Activated T-helper 1 cell treated with anti-CD3 and anti-CD28 coated beads, Interleukin-2, amount 50 U/mL, for 16 hours (primary cell): ENCODE measurements at places on chromosomes 1 and 21.

DNA sequence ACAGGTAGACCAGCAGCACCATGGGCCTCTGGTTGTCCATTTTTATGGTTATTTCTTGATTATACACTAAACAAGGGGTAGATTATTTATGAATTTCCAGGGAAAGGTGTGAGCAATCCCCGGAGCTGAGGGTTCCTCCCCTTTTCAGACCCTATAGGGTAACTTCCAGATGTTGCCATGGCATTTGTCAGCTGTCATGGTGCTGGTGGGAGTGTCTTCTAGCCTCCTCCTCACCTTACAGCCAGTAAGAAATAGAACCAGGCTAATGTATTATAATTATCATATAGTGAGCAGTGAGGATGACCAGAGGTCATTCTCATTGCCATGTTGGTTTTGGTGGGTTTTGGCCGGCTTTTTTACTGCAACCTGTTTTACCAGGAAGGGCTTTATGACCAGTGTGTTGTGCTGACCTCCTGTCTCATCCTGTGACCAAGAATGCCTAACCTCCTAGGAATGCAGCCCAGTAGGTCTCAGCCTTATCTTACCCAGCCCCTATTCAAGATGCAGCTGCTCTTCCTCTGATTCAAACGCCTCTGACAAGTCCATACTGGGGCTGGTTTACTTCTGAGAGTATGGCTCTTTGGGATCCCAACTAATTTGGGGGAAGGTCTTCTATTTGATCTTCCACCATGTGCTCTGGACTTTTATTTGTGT is 13.5 kb upstream of the TINAGL1 start:
- no peak for DNase-seq

DNA sequence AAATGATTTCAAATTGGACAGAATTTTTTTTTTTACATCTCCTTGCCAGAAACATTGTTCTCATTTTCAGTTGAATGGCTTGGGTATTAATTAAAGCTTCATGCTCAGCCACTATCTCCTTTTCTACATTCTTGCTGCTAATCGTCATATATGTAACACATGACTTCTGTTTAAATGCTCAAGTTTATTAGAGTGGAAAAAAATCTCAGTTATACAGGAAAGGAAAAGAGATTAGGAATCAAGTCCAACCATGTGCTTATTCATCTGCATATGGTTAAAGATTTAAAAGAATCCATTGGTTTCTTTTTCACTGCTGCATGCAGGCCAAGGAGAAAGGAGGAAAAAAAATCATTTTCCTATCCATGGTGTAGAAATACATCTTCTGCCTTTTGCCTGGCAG is 47.3 kb upstream of the CNN3 start:
- DNase-seq, result no peak

DNA sequence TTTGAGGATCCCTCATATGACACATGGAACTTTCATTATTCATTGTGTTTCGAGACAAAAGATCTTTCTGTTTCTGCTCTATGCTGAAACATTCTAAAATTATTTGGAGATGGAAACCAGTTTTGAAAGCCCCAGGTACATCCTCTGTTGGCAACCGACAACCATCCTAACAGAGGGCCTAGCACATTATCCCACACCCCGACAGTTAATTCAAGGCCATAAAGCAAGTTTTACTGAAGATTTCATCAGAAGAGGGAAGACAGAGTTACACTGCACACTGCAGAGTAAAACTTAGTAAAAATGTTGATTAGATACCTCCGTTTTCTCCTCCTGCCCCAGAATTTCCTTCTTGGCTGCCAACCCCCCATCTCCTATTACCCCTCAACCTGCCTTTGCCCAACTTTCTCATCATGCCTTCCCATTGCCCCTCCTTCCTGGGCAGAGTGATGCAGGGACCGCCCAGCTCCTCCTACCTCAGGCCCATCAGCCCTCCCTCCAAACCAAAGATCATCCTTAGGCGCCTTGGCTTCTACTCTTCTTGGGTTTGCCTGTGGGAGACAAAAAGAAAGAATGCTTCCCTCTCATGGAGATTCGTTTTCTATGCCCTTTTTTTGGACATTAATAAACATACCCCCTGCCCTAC is 52.9 kb upstream of the CITED4 start:
- DNase-seq, result no peak

- no peak for DNase-seq
Observed at GRCh38 chr1:43435146-43436145, 18.3 kb downstream of the HYI start.

- DNase-seq, result no peak
Observed at GRCh38 chr1:230425252-230426091, 660 bp downstream of the PGBD5 start.
